Cerebellum (tissue), 4 donors: ENCODE measurements at places on chromosomes 7 and 10. TPM values are rescaled to one million over a fixed set of nuclear protein-coding genes. Genes with fewer than 3 reads are reported as not detected.

Gene RELN
- 390 TPM for total RNA-seq

Gene LGI1
- 9.6 TPM for total RNA-seq

Gene CC2D2B
- total RNA-seq, result 2.5 TPM

Gene CDK6
- total RNA-seq, result 81.6 TPM

Gene OR2A12
- not detected for total RNA-seq

Gene PIP
- not detected for total RNA-seq

Gene CYP26C1
- total RNA-seq, result 9.5 TPM

Gene PRRT4
- total RNA-seq, result 6.5 TPM

Gene FAM131B
- total RNA-seq, result 42.6 TPM

Gene ZNF25
- total RNA-seq, result 38.3 TPM

Gene ANKRD61
- not detected for total RNA-seq

Gene HOXA11
- total RNA-seq, result not detected

Gene PPP1R17
- 4.4 TPM for total RNA-seq

Gene ZMIZ2
- total RNA-seq, result 24.6 TPM

Gene ADRB1
- total RNA-seq, result 1.6 TPM

Gene HPSE2
- not detected for total RNA-seq
